T-helper 2 cell treated with Interferon-gamma antibody and Interleukin-4, amounts not matched to agents 5 μg/mL and 100 μg/mL, for 36 hours (primary cell): ENCODE measurements at places on chromosomes 4 and X.

DNA sequence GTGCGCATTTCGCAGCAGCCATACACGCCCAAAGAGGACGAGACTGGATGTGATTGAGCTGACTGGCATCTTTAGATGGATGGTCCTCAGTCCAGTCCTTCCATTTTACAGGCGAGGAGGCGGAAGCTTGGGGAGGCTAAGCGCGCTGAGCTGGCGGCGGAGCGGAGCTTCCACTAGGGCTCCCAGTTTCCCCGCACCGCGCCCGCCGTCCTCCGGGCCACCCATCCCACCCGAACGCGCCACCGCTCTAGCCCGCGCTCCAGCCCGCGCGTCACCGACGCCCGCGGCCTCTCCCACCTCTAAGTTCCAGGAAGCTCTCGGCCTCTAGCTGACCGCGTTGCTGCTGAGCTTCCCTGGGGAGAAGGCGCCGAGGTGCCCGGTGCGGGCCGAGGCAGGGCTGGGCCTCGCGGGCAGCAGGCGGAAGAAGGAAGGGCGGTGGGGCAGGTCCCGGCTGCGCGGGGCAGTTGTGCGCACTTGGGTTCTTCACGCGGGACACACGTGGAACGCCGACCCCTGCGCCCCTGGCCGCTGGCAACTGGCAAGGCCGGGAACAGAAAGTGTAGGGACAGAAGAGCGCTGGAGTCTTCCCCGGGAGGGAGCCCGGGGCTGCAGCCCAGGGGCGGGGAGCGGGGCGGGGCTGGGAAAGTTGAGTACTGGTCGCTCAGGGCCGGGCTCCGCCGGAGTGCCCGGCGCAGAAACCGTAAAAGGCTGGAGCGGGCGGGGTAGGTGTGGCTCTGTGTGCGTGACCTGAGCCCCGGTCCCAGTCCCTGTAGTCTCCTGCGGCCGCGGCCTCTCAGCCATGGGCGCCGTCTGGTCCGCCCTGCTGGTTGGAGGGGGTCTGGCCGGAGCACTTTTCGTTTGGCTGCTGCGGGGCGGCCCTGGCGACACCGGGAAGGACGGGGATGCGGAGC is at the start of gene STBD1:
STBD1 (plus strand) TSS at position 763 of the 911 bp plus-strand sequence; CDS start at position 800, 37 bp downstream.
- H3K4me3 ChIP-seq = peak within 1 kb of the TSS; percentile 77
- H3K27ac ChIP-seq = peak within 1 kb of the TSS; percentile 39
- H3K36me3 ChIP-seq = peaks cover 5% of the 10 kb centered on the region
- peaks cover 34% of the 10 kb centered on the region for H3K4me1 ChIP-seq

DNA sequence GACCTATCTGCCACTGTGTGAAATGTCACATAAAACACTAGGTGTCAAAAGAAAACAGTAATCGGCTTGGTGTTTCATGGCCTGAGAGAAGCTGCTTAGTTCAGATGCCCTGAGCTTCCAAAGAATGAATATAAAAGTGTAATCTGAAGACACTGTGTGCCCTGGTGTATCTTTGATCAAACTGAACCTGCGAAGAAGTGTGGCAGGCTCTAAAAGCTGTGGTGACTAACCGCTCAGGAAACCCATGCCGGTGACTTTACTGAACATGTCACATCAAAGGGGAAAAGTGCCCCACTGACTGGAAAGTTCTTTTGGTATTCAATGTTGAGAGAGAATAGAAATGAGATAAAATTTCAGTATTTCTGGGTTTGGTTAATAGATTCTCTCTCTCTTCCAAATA is 89.1 kb downstream of the CLCN4 start:
- no peak overlapping the region for H3K4me3 ChIP-seq
- no peaks in the 10 kb centered on the region for H3K4me1 ChIP-seq
- H3K27me3 ChIP-seq = no peaks in the 10 kb centered on the region
- H3K27ac ChIP-seq = no peak overlapping the region
- no peaks in the 10 kb centered on the region for H3K36me3 ChIP-seq

GRCh38 chr4:126647756-126648397 is 984.9 kb upstream of the INTU start:
- no peak overlapping the region for H3K27ac ChIP-seq
- no peak overlapping the region for H3K4me3 ChIP-seq
- no peak for DNase-seq
- no peaks in the 10 kb centered on the region for H3K36me3 ChIP-seq
- no peaks in the 10 kb centered on the region for H3K4me1 ChIP-seq

DNA sequence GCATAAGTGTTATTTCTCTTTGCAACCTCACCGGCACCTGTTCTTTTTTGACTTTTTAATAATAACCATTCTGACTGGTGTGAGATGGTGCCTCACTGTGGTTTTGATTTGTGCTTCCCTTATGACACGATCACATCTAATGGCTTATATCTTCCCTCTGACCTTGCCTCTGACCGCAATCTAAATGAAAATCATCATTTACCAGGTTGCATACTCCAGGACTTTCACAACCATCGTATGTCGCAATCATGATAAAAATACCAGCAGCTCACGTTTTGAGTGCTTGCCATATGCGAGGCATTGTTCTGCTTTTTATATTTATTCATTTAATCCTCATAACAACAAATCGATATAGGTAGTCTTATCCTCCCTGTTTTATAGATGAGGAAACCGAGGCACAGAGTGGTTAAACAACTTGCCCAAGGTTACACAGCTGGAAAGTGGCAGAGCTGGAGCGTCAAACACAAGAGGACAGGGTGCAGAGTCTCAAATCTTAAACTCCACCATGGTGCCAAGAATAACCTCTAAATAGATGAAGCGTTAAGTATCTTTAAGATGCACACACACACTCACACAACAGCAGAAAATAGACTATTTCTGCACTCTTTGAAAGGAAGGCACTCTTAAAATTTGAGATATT is 102.2 kb downstream of the SEL1L3 start:
- peaks cover 58% of the 10 kb centered on the region for H3K36me3 ChIP-seq
- H3K4me3 ChIP-seq = no peak overlapping the region
- H3K4me1 ChIP-seq = no peaks in the 10 kb centered on the region
- no peaks in the 10 kb centered on the region for H3K27me3 ChIP-seq
- no peak for DNase-seq

- H3K27me3 ChIP-seq = no peaks in the 10 kb centered on the region
- DNase-seq = no peak
- H3K4me3 ChIP-seq = peak overlapping the region; percentile 54
- H3K36me3 ChIP-seq = no peaks in the 10 kb centered on the region
- peak overlapping the region; percentile 79 for H3K27ac ChIP-seq
Observed at GRCh38 chrX:12891915-12892506, 14.4 kb upstream of the TLR8 start.
